Pulmonary artery endothelial cell (primary cell): ENCODE measurements at places on chromosomes 7 and 10. TPM values are rescaled to one million over a fixed set of nuclear protein-coding genes. Genes with fewer than 3 reads are reported as not detected.
A peak's percentile ranks its signal among the peaks of the same experiment; 100 is the strongest.

DNA sequence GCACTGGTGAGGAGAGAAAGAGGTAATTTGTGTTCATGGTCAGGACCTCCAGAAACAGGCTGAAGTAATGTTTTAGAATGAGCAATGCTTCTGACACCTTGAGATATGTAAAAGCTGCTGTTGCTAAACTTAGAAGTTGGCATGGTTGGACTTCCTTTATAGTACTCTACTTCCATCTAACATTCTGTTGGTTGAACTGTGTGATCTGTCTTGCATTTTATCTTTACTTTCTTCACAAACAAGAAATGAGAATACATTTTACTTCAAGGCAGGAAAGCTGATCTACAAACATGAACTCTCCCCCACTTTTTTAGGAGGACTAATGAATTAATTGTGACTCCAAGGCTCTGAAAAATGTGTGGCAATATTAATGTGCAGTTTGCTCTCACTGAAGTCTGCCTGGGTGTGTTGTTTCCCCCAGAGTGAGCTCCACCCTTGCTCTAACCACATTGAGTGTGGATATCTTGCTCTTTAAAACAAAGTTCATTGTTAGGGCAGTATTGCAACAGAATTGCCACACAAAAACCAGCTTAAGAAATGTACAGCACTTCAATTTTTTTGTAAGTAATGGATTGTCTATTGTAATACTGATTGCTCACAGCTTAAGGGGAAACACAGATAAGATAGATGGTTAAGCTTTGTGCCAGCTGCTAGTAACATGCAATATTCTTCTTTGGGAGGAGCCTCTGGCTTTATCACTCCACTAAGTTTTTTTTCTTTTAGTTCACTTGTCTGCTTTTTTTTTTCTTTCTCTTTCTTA is 69.0 kb downstream of the ADD3 start:
- DNase-seq: no peak

GRCh38 chr10:73744664-73744975 is 448 bp downstream of the SEC24C start:
- DNase-seq: peak; percentile 15

- DNase-seq: no peak
Measured at GRCh38 chr7:33815336-33815735, 90.0 kb upstream of the BMPER start.

DNA sequence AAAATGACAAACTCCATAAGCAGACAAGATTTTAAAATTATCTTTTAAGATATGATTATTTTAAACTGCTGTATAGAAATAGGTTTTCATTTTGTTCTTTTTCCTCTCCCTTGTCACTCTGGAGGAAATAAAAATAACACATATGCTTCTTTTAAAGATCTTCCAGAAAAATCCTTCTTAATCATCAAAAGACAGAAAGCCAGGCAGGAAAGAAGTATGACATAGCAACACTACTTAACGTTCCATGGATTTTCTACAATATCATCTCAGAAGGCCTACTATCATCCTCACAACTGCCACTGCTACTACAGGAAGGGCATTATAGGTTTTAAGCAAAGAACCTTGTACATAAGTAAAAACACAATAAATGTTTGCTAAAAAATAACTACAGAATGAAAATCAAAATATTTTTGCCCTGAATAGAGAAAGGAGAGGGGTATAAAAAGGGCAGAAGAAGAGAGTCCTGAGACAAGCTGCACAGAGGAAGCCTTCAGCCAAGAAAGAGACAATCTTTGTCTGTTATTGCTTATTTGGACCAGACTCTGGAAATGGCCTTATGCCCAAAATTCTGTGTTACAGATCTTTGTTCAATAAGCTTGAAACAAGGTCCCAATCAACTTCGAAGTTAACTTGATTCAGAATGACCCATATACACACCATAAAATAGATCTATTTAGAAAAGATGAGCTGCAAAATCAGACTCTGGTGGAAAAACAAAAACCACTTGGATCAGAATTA is 67.8 kb downstream of the ABI1 start:
- no peak for DNase-seq

DNA sequence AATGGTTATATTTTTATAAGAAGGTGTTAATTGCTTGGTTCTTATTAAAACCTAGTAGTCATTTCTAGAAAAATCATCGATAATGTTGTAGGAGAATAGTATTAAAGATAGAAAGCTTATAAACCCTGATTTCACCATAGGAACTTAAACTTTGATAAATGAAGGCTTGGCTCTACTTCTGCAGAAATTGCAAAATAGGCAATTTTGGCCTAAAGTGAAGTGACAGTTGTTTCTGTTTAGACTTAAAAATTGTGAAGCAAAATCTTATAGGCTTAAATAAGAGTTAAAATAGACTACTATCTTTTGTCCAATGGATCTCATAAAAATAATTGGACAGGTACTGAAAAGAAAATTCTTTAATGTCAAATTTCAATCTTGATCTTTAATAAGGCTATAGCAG is 321.6 kb upstream of the FZD8 start:
- no peak for DNase-seq

DNA sequence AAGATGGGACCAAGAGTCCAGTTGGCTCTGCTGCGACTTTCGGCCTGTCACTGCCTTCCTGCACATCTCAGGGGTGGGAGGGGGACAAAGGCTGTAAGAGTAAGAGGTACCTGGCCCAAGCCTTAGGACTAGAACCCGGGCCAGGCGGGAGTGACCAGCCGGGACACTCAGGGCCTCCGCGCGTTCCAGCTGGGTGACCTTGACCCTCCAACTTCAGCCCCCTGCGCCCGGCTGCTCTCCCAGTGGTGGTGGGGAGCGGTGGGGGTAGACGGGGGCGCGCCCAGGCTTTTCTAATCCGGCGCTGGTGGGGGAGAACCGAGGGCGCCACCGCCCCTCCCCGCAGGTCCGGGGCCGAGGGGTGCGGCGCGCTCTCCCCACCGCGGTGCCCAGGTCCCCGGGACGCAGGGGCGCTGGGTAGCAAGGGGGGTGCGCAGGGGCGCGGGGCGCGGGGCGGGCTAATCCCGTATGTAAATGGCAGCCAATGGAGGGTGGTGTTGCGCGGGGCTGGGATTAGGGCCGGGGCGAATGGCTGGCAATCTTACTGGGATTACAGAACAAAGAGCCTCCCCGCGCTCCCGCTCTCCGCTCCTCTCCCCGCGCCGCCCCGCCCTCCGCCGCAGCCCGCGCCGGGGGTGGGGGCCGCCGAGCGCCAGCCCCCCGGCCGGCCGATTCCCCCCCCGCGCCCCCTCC is at the start of gene GTF2IRD1:
TSS of gene GTF2IRD1 (plus strand) at position 585 of the 690 bp plus-strand sequence. CDS start 54,175 bp downstream, outside the sequence.
- DNase-seq: peak; percentile 8

DNA sequence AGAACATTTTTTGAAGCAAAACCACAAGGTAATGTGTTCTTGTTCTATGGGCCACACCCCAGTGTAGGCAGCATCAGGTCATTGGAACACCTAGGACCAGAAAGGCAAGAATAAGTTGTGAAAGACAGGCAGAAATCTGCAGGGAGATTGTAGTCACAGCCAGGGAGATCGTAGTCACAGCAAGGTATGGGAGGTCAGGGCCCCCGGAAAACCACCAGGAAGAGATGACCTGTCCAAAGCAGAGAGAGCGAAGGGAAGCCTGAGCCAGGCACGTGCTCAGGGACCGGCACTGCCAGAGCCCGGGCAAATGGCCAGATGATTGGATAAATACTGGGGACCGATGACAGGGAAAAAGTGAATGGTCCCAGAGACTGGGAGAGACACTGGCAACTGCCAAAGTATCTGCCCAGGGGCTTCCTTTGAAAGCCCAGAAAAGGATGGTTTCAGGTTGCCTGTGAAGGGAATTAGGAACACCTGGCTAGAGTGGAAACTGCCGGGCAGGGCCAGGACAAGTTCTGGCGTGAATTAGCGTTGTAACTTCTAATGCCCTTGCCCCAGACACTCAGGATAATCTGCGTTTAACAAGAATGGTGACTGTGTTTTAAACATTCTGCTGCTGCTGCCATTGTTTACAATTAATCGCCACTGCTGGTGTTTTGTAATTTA is 3.9 kb upstream of the NOBOX start:
- no peak for DNase-seq

GRCh38 chr7:49389871-49390479 is 383.5 kb upstream of the VWC2 start:
- DNase-seq: no peak

DNA sequence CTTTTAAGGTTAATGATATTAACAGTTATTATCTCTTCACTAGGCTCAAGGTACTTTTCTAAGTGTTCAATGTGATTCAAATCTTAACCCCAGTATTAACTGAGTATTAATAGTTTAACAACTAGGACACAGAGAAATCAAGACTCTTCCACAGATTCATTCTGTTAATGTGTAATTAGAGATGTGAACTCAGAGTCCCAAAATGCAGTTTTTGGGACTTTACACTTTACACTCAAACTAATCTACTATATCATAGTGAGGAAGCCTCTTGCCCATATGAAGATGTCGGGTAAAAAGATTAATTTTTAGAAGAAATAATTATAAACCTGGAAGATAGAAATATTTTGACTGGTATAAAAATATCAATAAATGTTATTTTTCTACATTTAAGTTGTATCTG is 644.5 kb upstream of the LRRTM3 start:
- DNase-seq: no peak

DNA sequence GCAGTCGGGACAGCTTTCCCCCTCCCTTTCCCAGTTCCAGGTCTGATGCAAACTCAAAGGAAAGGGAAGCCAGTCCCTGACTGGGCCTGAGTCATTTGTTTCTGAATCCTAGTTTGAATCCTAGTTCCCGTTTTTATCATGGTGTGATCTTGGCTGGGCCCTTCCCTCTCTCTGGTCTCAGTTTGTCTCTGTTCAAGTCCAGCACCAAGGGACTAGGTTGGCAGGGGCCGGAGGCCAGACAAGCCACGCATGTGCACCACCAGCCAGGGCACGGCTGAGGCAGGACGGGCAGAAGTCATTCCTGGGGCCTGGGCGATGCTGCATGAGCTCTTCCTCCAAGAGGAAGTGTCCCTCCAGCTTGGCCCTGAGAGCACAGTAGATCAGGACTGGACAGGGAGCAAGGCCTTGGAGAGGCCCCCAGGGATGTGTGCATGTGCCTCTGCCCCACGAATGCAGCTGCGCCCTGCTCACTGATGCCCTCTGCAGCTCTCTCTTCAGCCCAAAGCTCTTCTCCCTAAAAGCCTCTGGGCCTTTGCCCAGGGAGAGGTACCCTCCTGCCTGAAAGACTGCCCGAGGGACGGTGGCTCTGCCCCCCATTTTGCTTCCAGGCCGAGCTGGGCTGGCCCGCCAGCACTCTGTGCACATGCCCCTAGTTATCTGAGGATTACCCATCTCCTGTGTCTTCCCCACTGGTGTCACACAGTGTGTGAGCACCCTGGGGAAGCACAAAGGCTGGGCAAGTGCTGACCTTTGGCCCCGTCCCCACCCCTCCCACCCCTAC is 86.7 kb downstream of the ZMIZ1 start:
- DNase-seq: no peak

DNA sequence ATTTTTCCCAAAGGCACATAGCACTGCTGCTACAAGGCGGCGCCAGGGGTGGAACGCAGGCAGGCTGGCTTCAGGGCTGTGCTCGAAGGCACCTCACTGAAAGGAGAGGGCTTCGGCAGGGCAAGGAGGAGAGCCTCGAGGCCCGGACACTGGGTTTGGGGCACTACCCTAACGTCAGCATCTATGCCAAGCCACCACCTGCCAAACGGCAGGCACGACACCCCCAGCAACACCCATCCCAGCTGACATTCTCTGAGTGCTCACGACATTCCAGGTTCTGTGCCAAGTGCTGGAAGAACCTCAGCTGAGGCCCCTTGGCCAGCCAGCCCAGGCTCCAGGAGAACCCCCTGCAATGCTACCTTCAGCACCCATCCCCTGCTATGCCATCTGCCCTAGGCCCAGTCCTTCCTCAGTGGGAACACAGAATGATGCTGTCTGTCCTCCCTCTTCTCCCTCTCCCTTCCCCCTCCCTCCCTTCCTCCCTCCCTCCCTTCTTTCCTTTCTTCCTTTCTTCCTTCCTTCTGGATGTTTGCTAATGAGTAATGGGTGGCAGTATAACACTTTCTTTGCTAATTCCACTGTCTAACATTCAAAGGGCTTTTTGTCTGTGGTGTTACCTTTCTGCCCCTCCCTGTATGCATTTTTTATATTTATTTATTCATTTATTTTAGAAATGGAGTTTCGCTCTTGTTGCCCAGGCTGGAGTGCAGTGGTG is 24.3 kb downstream of the ZCCHC24 start:
- DNase-seq: no peak

- DNase-seq: no peak
Measured at GRCh38 chr7:131683536-131684125, 127.2 kb upstream of the PODXL start.

The AKR1C8 gene
- total RNA-seq: not detected in 2 replicates

The PNLIPRP2 gene
- total RNA-seq: not detected in 2 replicates

The GNG11 gene
- total RNA-seq: 147 and 170 TPM in 2 replicates

The CHAT gene
- total RNA-seq: not detected in 2 replicates

The SPDYE5 gene
- not detected in 2 replicates for total RNA-seq

The IGFBP3 gene
- total RNA-seq: 10.2 and 15.5 TPM in 2 replicates
